ENCODE measurements at places on chromosomes 3 and 15.

DNA sequence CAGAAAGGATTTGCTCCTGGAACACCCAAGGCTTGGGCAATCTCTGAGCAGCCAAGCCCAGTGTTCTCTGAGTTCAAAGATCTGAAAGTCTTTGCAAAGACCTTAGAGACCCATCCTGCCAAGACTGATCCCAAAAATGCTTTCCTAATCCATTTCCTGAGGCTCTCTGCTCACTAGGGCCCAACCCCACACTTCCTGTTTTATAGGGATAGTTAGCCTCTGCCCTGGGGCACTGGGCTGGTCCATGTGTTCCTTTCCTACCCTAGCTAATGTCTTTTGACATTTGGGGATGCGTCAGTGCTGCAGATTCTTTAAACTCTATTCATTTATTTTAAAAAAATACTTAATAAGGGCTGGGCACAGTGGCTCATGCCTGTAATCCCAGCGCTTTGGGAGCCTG, 372.7 kb downstream of the ROBO2 start:
- no peak for DNase-seq

DNA sequence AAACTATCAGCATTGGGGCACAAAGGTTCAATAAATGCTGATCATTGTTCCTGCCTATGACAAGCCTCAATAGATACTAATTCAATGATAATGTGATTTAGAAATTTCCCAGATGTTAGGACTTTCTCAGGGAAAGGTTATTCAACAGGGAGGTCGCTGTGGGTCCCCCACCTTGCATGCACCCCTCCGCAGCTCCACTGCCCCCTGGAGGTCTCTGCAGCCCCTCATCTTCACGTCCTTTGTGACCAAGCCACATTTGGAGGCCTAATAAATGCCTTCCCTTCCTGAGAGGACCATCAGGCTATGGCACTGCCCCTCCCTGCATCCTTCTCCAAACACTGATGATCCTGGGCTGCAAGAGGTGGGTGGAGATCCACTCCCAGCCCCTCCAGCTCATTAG, 50.2 kb downstream of the NOX5 start:
- peak; percentile 45 for DNase-seq

GRCh38 chr3:181610973-181611265, 100.8 kb upstream of the SOX2 start:
- no peak for DNase-seq

GRCh38 chr3:112128843-112129727, 4.0 kb downstream of the GCSAM start:
- DNase-seq, result no peak

GRCh38 chr3:186316666-186317260, 45.3 kb downstream of the DGKG start:
- DNase-seq, result no peak

- no peak for DNase-seq
Measured at GRCh38 chr15:86155551-86155950, 75.9 kb downstream of the AGBL1 start.

- no peak for DNase-seq
Measured at GRCh38 chr15:91864664-91865063, 11.2 kb downstream of the SLCO3A1 start.

- no peak for DNase-seq
Measured at GRCh38 chr3:48563382-48563918, at the start of gene UCN2. Gene UCN2 (minus strand): TSS chr3:48563781. CDS start chr3:48563124, 657 bp downstream.

- no peak for DNase-seq
Measured at GRCh38 chr15:99365242-99365641, 114.0 kb downstream of the LRRC28 start.

GRCh38 chr3:128381609-128382008, 85.1 kb downstream of the DNAJB8 start:
- no peak for DNase-seq

DNA sequence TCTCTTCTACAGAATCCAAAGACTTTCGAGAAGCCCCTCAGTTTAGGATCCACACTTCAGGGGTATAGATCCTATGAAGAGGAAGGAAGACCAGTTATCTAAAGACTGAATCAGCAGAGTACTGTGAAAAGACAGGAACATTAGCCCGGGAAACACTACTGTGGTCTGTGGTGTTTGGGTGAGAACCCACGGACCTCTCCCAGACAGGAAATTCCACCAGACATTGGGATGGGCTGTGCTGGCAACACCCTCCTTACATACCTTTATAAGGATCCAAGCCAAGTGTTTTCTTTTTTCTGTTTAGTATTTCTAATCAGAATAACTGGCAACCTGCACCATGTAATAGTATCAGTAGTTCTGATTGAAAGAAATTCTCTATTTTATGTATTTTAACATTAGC, 14.1 kb downstream of the TMEM207 start:
- no peak for DNase-seq

DNA sequence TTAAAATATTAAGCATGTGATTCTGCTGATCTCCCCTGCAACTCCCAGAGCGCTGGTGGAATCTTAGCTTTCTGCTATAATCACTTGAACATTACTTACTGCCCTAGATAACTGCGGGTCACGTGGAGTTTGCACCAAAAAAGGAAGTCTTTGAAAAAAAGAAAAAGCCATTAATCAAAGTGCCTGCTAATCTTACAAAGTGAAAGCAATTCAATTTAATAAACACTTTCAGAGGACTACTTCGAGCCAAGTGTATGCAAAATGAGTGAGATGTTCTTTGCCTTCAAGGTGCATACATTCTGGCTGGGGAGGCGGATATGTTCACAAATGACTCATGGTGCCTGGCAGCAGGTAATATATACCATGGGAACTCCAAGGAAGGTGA, 109.9 kb upstream of the GAP43 start:
- no peak for DNase-seq

DNA sequence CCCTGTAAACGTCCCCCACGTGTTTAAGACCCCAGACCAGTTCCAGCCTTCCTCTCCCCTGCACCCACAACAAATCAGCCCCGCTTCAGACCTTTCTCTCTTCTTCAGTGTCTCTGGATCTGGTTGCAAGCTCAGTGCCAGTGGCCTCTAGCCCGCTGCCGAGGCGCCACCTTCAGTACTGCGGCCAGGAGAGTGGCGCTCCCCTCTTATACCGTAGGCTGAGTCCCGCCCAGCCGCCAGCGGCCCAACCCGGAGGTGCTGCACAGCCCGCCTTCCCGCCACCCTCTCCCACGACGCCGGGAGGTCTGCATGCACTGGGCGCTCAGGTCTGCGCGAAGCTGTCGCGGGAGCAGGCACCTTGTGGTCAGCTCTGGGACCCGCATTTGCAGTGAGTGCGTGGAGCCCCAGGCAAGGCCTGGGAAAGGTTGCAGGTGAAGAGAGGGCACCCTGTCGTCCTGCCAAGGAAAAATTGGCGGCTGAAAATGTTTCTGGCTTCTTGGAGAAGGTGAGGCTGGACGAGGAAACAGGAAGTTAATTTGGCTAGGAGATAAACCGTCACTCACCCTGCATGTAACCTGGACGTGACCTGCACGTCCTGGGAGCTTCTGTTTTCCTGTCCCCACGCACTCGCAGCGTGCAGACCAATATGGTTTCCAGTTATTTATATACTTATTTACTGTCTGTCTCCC, at the start of gene C2CD4B:
TSS of gene C2CD4B (minus strand) at position 182 of the 689 bp plus-strand sequence. CDS start 301 bp downstream, outside the sequence.
- DNase-seq, result peak; percentile 70

- no peak for DNase-seq
Measured at GRCh38 chr15:86392296-86392695, 312.6 kb downstream of the AGBL1 start.

GRCh38 chr3:40118091-40118490, 191.4 kb upstream of the EIF1B start:
- DNase-seq, result no peak

DNA sequence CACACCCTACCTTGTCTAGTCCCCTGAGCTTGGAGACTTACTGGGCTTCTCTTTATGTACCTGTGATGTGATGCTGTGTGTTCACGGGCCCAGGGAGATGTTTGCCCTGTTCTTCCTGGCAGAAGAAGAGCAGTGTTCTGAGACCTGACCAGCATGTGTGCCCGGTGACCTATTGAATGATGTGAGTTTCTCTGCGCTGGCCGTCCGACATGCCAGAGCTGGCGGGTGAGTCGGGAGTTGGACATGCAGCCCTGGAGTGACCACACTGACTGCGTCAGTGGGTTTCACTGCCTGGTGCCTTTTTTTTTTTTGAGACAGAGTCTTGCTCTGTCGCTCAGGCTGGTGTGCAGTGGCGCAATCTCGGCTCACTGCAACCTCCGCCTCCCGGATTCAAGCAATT, 42.3 kb downstream of the CGNL1 start:
- DNase-seq, result no peak

DNA sequence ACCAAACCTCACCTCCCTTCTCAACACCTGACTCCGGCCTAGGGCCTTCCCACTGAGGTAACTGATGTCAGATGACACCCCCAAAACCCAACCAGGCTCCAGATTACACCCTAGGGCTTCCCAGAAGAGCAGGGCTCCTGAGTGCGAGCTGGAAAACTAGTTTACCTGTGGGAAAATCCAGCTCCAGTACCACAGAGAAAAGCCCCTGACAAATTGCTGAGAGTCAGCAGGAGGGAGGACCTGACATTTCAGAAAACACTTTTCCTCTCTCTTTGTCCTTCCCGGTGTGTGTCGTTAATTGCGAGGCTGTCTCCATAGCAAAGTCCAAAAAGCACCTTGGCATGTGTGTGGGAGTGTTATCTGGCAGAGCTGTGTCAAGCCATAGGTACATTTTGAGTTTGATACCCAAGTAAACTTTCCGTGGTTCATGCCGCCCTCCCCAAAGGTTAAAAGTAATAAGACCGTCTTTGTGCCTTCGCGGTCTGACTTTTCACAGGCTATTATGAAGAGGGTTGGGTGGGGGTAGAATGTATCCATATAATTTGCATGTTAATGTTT, 79.8 kb upstream of the FNDC3B start:
- DNase-seq, result no peak

- DNase-seq, result no peak
Measured at GRCh38 chr15:65355173-65355987, 22.4 kb downstream of the IGDCC3 start.

- DNase-seq, result no peak
Measured at GRCh38 chr3:47868306-47868705, 65.4 kb downstream of the DHX30 start.

DNA sequence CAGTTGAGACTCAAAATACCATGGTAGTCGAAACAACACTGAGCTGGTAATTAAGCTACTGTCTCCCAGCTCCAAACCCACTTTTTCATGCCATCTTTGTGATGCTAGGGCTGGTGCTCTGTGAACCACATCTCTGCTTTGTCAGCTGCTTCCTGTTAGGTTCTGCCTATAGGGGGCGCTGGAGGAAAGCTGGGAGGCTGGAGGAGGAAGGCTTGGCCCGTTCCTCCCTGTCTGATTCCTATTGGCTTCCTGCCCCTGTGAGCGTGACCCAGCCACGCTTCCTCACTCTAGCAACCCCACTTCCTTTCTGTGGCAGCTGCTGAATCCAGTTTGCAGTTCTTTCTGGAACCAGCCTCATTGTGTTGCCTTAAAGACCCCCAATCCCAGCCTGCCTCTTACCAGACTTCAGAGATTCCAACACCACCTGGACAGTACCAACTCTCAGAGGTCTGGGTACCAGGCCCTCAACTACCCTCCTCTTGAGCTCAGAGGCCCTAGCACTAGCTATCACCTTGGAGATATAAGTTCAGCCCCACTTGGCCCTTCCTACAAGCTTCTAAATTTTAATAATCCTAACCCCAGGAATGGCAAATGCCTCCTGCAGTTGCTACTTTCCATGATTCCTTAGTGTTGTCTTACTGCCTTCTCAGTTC, 120.9 kb downstream of the ERC2 start:
- peak; percentile 92 for DNase-seq

GRCh38 chr3:10835406-10835805, 19.4 kb downstream of the SLC6A11 start:
- peak; percentile 39 for DNase-seq

DNA sequence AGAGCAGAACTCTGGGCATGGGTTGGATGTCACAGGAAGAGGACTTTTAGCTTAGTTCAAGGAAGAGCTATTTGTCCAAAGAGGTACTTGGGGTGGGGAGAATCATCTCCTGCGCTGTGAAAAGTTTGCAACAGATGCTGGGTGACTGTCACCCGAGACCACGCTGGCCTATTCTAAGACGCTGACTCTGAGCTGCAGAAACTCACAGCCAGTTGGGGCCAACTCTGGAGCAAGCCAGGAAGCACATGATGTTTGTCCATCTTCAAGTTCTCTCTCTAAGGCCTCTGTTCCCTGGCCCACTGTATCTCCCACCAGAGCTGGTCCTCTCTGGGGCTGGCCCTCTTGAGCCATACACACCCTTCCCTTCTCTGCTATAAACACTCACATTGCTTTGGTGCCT, 17.9 kb upstream of the CDCP1 start:
- no peak for DNase-seq

- DNase-seq, result no peak
Measured at GRCh38 chr15:50930792-50931191, 22.3 kb downstream of the AP4E1 start.

DNA sequence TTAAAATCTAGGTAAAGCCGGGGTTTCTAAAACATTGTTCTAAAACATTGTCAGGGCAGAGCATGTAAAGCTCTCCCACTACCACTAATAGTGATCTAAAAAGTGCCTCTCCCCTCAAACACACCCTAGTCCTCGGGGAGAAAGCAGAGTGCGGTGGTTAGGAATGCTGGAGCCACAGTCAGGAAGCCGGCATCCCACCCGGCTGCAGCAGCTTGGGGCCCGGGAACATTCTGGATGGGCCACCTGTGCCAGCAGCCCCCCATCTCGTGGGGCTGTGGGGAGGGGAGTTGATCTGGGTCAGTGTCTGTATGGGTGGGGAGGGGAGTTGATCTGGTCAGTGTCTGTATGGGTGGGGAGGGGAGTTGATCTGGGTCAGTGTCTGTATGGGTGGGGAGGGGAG, 176.9 kb downstream of the APBA2 start:
- DNase-seq, result no peak

- no peak for DNase-seq
Measured at GRCh38 chr15:92638709-92639365, 16.7 kb downstream of the FAM174B start.

GRCh38 chr3:12325586-12326515, 37.0 kb downstream of the PPARG start:
- no peak for DNase-seq

DNA sequence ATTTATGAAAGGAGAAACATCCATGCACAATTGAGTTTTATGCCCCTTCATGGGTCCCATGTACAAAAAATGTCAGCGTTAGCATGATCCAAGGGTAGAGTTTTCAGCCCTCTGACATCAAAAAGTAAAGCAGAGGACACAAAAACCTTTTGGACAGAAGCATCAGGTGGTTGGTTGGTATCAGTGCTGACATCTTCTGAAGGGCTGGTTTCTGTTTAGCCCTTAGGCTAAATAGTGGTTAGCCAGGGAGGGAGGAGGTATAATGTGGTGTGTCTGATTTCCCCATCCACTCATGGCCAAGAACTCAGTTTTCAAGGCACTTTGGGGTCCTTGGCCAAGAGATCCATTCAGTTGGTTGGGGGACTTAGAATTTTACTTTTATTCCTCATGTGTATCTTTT, 16.5 kb downstream of the CCDC66 start:
- no peak for DNase-seq

DNA sequence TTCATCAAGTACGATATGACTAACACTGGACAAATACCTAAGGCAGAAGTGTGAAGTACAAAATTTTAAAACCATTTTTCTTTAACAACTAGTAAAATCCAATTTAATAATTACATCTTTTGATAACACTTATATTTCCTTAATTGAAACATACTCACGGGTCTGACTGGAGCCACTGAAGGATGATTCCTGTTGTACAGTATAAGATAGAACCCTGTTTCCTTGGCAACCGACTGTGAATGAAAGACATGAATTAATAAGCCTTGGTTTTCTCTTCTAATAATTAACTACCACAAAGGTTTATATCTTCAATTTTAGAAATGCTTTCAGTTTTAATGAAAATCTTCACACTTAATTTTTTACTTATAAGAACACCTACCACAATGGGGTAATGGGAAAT, 19.4 kb downstream of the DHX36 start:
- no peak for DNase-seq

GRCh38 chr15:63321462-63321861, 44.1 kb downstream of the APH1B start:
- no peak for DNase-seq

Data from WTC11 (cell line).